ENCODE measurements at places on chromosomes 3 and 15. TPM values are rescaled to one million over a fixed set of nuclear protein-coding genes. Genes with fewer than 3 reads are reported as not detected.

DNA sequence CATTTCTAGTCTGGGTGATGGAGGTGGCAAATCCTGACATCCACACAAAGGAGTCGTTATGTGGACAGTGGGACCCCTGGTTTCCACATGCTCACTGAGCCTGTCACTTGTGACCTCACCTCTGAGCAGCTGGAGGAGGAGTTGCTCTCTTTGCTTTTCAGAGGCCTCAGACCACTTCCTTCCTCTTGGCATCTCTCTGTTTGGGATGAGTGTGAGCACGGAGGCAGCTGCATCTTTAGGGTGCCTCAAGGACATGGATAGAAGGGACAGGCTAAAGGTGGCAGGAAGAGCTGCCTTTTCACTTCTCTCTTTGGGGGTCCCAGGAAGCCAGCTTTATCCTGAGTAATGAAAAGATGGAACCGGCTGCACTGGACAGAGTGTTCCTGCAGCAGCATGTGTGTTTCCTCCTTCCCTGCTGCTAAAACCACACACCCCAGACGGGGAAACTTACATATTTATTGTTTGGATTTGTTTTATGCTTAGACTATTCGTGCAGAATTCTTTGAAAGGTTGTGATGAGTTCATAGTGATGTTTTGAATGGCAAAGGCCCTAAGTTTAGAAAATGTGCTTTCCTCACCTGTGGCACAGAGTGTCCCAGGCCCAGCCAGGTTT, 31.8 kb downstream of the GPR171 start:
- no peaks in the 10 kb centered on the region for H3K36me3 ChIP-seq
- H3K27ac ChIP-seq = peak overlapping the region; percentile 62
- no peak overlapping the region for H3K4me3 ChIP-seq
- peaks cover 16% of the 10 kb centered on the region for H3K4me1 ChIP-seq
- no peak for DNase-seq

GRCh38 chr15:33104212-33104611, 90.3 kb downstream of the FMN1 start:
- no peak overlapping the region for H3K4me3 ChIP-seq
- H3K27ac ChIP-seq = no peak overlapping the region
- H3K36me3 ChIP-seq = no peaks in the 10 kb centered on the region
- no peaks in the 10 kb centered on the region for H3K27me3 ChIP-seq
- no peaks in the 10 kb centered on the region for H3K4me1 ChIP-seq

DNA sequence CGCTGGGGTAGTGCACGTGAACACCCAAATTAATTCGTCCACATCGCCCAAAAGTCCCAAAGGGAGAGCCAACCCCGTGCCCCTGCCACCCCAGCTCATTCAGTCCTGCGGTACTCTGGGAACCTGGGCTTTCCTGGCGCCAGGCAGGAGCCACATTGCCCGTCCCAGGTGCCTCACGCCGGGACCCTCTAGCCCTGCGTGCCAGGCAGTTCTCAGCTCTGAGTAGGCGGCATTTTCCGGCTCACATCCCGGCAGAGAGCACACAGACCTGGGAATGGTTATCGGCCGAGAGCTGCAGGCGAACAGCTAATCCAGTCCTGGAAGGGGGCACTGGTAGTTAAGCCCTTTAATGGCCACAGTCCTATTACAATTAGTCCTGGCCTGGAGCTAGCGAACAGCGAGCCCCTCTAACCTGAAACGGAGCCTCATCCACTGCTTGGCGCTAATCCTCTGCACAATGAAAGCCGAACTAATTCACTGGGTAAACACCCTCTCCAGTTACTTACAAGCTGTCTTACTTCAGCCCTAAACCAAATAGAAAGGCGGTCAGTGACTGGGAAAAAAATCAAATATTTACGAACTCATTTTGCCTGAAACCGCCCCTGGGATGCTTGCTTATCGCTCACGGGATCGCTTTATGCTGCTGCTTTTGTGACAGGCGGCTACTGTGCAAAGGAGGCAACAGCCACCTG, 254.6 kb upstream of the SOX14 start:
- DNase-seq = no peak
- H3K27ac ChIP-seq = no peak overlapping the region
- no peak overlapping the region for H3K4me3 ChIP-seq
- no peaks in the 10 kb centered on the region for H3K36me3 ChIP-seq

Gene A4GNT
- not detected for total RNA-seq

GRCh38 chr15:34650177-34650576, 66.7 kb upstream of the GOLGA8B start:
- H3K27ac ChIP-seq = no peak overlapping the region
- no peaks in the 10 kb centered on the region for H3K4me1 ChIP-seq
- H3K27me3 ChIP-seq = no peaks in the 10 kb centered on the region
- no peak for DNase-seq
- H3K36me3 ChIP-seq = no peaks in the 10 kb centered on the region
- H3K4me3 ChIP-seq = no peak overlapping the region

Gene FBLN2
- 188 TPM for total RNA-seq

GRCh38 chr3:170907637-170908234, 701 bp downstream of the EIF5A2 start:
- no peaks in the 10 kb centered on the region for H3K36me3 ChIP-seq
- H3K4me3 ChIP-seq = peak overlapping the region; percentile 78
